ENCODE measurements at places on chromosomes 5 and 9.

DNA sequence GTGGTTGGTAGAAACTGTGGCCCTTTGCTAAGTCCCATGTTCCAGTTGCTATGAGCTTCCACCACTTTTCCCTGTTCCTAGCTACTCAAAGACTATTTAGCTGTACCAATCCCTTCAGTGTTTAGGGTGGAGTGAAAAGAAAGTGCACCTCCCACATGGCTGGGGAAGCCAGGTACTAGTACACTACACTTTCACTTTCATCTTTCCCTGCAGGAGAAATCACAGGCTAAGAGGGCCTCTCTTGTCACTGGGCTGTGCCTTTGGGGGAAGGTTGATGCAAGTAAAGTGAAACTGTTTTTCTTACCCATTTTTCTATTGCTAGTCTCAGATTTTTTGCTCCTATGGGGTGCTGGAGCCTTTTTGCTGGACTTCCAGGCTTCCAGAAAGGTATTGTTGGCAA, 33.5 kb upstream of the CKS2 start:
- no peak for DNase-seq

GRCh38 chr9:1612886-1613285, 402.3 kb upstream of the SMARCA2 start:
- no peak for DNase-seq

- DNase-seq: no peak
Measured at GRCh38 chr9:19405771-19406170, 3.0 kb upstream of the ACER2 start.

- no peak for DNase-seq
Measured at GRCh38 chr9:117245175-117245829, 169.6 kb downstream of the ASTN2 start.

DNA sequence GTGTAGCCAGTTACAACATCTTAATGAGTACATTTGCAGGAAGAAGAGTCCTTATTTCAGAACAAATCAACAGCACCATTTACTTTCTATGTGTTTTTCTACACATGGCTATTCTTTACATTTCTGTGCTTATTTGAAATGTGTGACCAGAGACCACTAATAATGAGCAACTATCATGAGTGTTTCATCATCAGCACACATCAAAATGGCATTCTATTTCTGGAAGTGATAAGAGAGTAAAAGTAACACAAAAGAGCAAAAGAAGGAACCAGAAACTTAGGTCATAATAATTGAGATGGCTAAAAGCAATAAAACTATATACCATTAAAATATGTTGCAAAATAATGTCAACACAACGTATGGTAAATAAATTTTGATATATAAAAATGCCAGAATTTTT, 159.7 kb downstream of the PBX3 start:
- DNase-seq: no peak

DNA sequence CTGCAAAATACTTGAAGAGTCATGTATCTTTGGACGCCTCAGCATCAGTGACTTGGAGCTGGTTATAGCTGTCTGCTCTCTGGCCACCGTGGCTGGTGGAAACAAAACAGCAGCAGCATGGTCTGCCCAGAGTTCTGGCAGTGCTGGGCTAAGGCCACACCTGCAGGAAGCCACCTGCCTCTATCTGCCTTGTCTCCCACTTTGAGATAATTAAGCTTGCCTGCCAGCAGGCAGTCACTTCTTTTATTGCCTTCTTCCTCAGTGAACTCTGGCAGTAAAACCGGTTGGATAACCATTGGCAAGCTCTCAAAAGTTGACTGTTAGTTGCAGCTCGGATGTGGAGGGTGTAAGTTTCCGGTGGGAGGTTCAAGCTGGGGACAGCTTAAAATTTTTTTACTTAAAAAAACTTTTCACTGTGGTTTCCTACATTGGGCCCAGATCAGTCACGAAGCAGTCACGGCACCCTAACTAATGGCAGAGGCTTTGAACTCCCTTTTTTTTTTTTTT, 4.9 kb downstream of the SMIM3 start:
- peak; percentile 31 for DNase-seq

- DNase-seq: peak; percentile 3
Measured at GRCh38 chr9:22079873-22080341, 70.8 kb upstream of the CDKN2B start.

GRCh38 chr5:115599502-115599901, 2.8 kb downstream of the TICAM2 start:
- DNase-seq: no peak

GRCh38 chr9:109989296-109989695, 209.3 kb downstream of the PALM2AKAP2 start:
- no peak for DNase-seq

GRCh38 chr9:20419533-20419932, 202.8 kb downstream of the MLLT3 start:
- no peak for DNase-seq

- no peak for DNase-seq
Measured at GRCh38 chr5:170442391-170442790, 53.2 kb upstream of the KCNMB1 start.

DNA sequence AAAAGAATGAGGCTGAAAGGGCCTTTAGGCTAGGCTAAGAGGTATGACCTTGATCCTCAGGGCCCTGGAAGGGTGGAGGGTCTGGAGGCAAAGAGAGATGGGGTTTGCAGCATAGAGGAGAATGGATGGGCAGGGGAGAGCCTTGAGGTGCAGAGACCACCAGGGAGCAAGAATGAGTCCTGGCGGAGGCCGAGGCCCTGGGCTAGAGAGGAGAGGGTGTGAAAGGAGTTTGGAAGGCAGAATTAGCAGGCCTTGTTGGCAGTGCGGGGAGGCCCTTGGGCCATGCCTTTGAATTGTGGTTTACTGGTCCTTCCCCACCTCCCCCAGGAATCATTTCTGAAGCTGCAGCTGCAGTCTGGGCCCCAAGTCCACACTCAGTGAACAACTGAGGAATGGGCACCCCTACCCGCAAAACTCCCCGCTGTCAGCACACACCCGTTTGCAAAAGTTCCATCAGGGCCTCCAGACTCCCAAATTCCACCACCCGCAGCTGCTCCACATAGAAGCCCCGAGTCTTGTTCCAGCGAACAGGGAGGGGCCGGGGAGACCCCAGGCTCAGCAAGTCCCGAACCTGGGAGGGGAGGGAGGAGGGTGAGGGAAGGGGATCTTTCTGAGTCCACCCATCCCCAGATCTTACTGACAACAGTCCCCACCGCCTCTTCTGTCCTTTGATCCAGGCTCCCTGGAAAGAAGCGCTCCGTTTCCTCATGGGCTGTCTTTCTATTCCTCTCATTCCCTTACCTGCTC, 2.1 kb downstream of the KIF12 start:
- no peak for DNase-seq

Data from stimulated activated CD4-positive, alpha-beta T cell treated with anti-CD3 and anti-CD28 coated beads, TNF-alpha, amount 100 ng/mL, for 4 hours (primary cell).